ENCODE measurements at places on chromosomes 12 and 14.

DNA sequence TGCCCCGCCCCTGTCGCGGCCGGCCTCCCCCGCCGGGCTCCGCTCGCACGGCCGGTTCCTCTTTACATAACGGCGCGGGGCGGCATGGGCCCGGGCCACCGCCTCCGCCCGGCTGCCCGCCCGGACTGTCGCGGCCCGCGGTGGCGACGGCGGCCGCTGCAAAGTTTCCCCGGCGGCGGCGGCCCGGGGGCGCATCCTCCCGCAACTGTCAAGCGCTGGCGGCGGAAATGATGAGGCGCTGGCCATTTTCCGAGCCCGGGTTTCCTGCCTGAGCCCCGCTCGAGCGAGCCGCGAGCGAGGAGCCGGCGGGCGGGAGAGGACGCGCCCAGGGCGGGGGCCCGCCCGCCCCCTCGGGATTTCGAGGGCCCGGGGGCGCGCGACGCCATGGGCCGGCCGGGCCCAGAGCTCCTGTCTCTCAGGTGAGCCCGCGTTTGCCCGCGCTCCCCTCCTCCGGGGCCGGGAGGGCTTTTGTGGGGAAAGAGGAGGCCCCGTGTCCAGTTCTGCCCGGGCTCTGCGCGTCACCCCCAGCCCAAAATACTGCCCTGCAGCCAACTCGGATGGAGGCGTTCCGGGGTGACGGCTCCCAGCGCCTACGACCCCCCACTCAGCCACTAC is at the start of gene SH2B3:
Gene SH2B3 (plus strand): TSS at position 65 of the 615 bp plus-strand sequence. CDS start 12,223 bp downstream, outside the sequence.
- no peak for DNase-seq

DNA sequence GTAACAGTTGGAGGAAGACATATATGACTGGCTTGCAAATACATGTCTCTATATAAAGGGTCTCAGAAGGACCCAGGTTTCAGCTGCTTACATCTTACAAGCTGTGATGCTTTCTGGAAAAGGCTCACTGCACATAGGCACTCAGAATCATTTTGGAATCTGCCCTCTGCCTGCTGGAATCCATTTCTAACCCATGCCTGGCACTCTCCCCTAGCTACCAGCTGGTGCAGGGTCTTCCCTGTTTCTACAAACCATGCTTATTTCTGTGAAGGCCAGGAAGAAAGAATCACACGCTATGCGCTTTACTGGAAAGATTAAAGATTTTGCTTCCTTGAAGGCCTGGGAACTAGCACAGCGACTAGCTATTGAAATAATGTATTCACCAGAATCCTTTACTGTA is 151.3 kb downstream of the DICER1 start:
- DNase-seq = no peak

- no peak for DNase-seq
Measured at GRCh38 chr14:66395300-66395699, 90.9 kb upstream of the CCDC196 start.

DNA sequence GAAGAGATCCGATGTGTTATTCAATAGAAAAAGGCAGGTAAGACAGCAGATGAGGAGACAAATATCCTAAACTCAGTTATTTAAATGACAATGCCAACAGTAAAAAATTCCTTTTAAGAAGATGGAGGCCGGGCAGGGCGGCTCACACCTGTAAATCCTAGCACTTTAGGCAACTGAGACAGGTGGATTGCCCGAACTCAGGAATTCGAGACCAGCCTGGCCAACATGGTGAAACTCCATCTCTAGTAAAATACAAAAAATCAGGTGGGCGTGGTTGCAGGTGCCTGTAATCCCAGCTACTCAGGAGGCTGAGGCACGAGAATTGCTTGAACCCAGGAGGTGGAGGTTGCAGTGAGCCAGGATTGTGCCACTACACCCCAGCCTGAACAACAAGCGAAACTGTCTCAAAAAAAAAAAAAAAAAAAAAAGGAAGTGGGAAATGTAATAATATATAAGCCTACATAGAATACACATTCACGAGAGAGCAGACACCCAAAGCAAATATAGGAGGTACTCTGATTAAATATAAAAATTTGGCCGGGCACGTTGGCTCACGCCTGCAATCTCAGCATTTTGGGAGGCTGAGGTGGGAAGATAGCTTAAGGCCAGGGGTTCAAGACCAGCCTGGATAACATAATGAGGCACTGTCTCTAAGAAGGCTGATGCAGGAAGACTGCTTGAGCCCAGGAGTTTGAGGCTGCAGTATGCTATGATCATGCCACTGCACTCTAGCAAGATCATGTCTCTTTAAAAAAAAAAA is 19.0 kb downstream of the CORO1C start:
- DNase-seq = no peak

- no peak for DNase-seq
Measured at GRCh38 chr12:96195845-96196451, 1.8 kb downstream of the ELK3 start.

- DNase-seq = no peak
Measured at GRCh38 chr12:84875241-84875640, 37.4 kb downstream of the SLC6A15 start.

- DNase-seq = no peak
Measured at GRCh38 chr12:50397117-50397650, 775 bp upstream of the FAM186A start.

DNA sequence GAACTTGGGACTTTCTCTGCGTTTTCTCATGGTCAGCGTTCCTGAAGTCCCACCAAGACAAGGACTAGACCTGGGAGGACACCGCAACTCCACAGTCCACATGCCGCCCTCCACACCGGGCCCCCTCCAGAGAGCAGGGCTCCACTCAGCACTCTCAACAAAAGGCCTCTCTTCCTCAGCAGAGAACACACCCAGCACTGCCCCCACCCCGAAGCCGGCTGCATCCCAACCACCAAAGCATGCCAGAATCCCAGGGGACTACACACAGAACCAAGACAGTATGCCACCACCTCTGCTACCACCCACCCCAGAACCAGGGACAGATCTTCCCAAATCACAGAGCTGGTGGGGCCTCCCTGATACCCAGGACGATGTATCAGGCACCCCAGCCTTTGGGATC is 88.3 kb downstream of the BCL11B start:
- DNase-seq = no peak

Measured in smooth muscle cell of the brain vasculature (primary cell).